Mammary epithelial cell (primary cell): ENCODE measurements at places on chromosomes 1 and 21. TPM values are rescaled to one million over a fixed set of nuclear protein-coding genes. Genes with fewer than 3 reads are reported as not detected.

DNA sequence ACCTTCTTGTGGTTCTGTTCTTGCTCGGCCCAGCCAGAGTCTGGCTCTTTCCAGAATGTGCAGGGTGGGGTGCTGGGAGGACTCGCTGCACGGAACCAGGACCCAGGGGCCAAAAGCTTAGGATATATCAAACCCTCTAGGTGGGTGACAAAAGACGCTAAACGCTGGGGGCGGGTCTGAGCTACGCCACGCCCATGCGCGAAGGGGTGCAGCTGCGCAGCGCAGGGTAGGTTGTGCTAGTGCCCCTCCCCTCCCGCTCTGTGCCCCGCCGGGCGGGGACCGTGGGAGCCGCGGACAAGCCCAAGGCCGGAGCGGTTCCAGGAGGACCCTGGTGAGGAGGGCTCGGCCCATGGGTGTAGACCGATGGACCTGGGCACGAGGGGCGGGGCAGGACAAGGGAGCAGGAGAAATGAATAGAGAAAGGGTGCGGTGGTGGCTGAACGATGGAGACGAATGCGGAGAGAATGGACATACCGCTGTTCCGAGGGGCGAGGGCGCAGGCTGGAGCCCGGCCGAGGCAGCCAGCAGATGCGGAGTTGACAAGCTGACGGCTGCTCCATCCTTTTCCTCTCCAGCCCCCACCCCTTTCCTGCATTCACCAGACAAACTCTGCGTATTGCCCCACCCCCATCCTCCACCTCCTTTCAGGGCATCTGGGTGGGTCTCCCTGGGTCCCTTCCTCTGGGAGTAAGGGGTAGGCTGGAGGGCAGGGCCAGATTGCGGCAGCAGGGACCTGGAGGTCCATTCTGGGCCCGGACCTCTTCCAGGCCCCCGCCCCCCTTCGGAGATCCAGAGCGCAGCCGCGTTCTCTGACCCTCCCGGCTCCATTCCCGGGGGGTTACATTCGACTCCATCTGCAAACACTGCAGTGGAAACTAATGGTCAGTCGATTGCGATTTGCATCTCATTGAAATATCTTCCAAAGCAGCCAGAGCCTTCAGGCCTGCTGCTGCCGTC, at the start of gene RUSC1:
Gene RUSC1, plus strand, starts transcription at position 234 of the 957 bp plus-strand sequence. CDS start 880 bp downstream, outside the sequence.
- DNase-seq = no peak

LELP1 gene
- not detected for total RNA-seq

APCS gene
- total RNA-seq = not detected in 2 replicates

ELAVL4 gene
- not detected in 2 replicates for total RNA-seq

- DNase-seq = no peak
Measured at GRCh38 chr1:21123287-21123948, 53.3 kb downstream of the EIF4G3 start.

CBS gene
- total RNA-seq = 65.5 TPM

PDXK gene
- total RNA-seq = 51.5 TPM

- DNase-seq = no peak
Measured at GRCh38 chr1:16166117-16166516, 10.2 kb upstream of the EPHA2 start.

- no peak for DNase-seq
Measured at GRCh38 chr1:166029196-166029945, 137.4 kb downstream of the FAM78B start.

OR2L2 gene
- total RNA-seq = 0.19 and 0.28 TPM in 2 replicates

DNA sequence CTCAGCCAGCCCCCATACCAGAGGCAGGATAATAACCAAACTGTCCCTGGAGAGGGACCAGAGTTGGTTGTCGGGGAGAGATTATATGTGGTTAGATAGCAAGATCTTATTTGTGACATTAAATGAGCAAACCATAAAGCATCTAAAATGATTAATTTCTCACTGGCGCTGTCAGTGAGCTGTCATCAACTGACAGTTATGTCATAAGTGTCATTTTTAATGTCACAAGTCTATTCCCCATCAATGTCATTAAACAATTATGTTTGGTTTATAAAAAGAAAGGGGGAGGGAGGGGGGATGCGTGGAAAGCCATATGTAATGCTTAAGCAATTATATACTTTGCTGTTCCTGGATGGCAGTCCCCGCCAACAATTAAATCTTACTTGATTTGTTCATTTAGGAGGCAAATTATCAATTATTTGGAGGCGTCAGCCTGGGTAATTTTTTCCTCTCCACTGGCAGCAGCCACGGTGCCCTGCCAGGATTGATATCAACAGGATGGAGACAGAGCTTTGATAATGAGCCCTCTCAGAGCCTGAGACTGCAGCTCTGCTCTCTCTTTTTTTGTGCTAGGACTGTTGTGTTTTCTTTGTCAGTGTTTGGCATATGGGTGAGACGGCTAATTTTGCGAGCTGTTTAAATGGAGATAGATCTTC, 333.6 kb upstream of the CAMK1G start:
- DNase-seq = no peak

UBL4B gene
- not detected for total RNA-seq

IKBKE gene
- total RNA-seq = 5.6 and 11.6 TPM in 2 replicates

DNA sequence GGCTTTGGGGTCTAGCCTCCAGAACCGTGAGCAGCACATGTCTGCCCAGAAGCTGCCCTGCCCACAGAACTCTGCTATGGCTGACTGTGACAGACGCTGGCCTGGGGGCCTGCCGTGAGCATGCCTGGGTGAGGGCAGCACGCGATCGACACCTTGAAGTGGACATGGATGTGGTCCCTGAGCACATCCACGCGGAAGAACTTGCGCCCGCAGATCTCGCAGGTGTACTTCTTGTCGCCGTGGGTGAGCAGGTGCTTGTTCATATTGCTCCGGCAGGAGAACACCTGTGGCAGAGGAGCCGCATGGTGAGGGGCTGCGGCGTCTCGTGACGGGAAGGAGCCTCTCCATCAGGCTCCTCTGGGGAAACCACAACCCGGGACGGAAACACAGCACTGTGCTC, 56.0 kb downstream of the PRDM15 start:
- no peak for DNase-seq

OLIG2 gene
- not detected in 2 replicates for total RNA-seq

GRCh38 chr1:93395195-93395594, 49.5 kb downstream of the DR1 start:
- DNase-seq = peak; percentile 3

DNA sequence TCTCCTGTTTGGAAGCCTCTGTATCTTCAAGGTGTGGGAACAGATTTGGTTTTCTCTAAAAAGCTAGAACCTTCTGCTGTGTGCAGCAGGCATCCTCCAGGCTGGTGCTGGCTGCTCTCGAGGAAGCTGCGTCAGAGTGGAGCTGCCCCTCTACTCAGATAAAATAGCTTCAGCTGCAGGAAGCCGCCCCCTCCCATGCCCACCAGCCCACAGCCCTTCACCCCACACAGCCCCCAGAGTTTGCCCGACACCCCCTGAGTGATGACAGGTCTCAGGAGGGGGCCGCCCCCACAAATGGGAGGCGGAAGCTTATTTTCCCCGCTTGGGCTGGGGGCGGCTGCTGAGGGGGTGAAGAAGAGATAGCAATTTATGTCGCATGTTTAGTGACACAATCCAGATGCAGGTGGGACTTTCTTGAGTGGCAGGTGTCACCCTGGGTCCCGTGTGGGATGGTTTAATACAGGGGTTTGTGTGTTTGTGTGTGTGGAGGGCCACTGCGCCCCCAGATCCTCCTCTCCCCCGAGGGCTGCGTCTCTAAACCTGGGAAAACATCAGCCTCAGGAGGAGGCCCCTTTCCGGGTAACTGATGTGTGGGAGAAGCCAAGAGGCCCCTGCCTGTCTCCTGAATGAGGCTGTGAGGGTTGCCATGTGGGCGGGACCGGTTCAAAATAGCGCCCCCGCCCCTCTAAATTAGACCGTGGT, 55.4 kb downstream of the STUM start:
- no peak for DNase-seq

F5 gene
- total RNA-seq = not detected

C8A gene
- total RNA-seq = not detected in 2 replicates

CSF3R gene
- not detected for total RNA-seq

DNA sequence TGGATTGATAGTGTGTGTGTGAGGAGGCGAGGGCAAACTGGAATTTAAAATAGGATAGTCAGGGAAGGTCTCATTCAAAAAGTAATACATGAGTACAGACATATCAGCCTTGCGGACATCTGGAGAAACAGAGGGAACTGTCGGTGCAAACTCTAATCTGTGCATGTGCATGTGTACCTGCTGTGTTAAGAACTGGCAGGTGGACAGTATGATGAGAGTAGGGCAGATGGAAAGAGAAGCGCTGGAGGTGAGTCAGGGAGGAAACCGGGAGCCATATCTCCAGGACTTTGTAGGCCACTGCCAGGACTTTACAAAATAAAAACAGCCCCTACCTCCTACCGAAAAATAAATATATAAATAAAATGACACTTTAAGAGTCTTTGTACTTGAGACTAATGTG, 31.3 kb upstream of the MYBPHL start:
- DNase-seq = no peak

GRCh38 chr1:246629976-246630375, 63.7 kb downstream of the CNST start:
- DNase-seq = no peak

GRCh38 chr1:210739627-210740026, 394.3 kb downstream of the KCNH1 start:
- DNase-seq = no peak

DNA sequence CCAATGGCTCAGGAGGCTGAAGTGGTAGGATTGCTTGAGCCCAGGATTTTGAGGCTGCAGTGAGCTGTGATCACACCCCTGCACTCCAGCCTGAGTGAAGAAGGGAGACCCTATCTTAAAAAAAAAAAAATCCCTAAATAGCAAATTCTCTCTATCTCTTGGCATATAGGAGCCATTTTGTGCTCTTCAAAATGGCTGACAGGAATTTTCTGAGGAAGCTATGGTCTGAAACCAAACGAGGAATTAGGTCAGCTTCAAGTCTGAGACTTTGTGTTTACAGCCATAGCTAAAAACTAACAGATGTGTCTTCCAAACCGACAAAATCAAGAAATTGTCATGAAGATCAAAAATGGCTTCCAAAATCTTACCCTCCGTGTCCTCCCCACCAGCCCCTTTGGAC, 10.6 kb downstream of the CD247 start:
- no peak for DNase-seq

GRCh38 chr1:222539951-222540597, 7.8 kb downstream of the HHIPL2 start:
- no peak for DNase-seq

- no peak for DNase-seq
Measured at GRCh38 chr1:171084091-171084490, 6.6 kb upstream of the FMO3 start.

DNA sequence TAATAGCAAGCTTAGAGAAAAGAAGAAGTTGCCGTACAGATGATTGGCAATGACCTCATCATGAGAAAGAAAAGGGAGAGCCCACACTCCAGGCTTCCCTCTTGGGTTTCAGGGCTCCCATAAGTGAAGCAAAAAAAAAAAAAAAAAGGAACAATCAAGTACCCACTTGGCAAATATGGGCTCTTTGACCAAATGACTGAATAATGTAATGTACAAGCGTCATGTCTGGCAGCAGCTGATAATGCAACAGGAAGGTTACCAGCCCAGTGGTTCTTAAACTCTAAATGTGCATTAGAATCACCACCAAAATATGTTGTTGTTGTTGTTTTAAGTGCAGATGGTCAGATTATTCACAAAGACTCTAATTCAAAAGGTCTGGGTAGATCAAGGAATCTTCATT, 13.5 kb downstream of the TNFSF4 start:
- peak; percentile 36 for DNase-seq

DNA sequence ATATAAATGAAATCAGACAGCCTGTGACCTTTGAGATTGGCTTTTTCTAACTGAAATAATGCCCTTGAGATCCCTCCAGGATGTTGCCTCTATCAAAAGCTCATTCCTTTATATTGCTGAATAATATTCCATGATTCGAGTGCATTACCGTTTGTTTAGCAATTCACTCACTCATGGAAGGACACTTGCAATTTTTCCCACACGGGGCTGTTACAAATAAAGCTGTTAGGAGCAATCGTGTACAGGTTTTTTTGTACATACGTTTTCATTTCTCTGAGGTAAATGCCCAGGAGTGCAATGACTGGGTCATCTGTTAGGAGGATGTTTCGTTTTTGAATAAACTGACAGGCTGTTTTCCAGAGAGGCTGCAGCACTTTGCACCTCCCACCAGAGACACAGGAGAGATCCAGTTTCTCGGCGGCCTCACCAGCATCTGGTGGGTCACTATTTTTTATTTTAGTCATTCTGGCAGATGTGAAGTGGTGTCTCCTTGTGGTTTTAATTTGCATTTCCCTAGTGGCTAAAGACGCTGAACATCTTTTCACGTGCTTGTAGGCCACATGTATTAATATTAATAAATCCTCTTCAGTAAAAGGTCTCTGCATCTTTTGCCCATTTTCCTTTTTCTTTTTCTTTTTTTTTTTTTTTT, 11.0 kb downstream of the PRDM15 start:
- no peak for DNase-seq

DNA sequence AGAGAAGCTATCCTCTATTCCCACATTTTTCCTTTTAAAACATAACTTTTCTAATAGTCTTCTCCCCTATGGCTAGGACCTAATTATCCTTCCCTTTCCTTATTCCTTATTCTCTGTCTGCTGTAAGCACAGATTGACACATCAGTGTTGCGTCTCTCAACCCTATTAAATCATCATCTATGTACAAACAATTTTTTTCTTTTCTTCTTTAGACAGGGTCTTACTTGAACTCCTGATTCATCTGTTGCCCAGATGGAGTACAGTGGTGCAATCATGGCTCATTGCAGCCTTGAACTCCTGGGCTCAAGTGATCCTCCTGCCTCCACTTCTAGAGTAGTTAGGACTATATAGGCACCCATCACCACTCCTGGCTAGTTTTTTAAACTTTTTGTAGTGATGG, 8.3 kb downstream of the KLHDC9 start:
- DNase-seq = no peak

DNA sequence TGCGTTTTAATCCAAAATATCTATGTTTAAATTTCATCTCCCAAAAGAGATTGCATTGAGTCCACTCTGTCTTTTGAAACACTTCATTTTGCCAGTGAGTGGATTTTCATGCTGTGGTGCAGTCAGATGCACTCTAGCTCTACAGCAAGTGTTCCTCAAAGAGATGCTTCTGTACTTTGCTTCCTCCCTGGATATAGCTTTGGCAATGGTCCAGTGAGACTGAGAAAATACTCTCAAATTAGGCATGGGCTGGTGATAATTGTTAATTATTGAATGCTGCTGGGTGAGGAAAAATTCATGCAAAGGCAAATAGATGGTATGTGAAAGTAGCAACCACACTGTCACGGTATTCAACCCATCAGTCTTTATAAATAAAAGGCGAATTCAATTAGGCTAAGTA, 396.9 kb downstream of the ADGRL2 start:
- no peak for DNase-seq

CACNA1S gene
- not detected for total RNA-seq
